ENCODE measurements at places on chromosomes 3 and 15.

DNA sequence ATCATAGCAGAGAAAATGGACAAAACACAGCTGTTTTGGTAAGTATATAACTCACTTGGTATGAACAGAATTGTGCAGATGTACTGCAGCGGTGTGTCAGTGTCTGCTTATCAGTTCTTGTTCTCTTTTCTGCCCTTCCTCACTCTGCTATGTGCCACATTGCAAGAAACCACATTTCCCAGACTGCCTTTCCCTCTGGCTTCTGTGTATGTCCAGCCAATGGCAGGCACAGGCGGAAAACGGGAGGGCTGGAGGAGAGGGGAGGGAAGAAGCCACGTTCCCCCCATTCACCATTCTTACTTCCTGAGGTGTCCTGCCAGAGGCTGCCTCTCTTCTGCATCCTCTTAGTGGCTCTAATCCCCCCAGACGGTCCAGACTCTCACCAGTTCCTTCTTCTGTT lies 15.4 kb downstream of the HHLA2 start:
- no peak for DNase-seq

DNA sequence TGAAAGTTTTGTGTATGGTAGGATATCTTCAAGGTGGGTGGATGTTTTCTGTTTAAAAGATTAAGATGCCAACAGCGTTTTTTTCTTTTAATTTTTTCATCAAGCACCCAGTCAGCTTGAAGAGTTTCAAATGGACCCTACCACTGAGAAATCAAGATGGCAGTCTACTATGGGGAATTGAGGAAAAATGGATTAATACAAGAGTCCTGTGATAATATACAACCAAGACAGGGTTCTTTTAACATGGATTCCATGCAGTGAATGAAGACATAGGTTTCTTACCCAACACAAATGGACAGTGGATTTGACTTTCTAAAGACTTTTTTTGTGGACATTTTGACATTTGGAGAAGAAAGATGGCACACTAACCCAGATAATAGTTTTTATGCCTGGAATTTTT lies 2.5 kb upstream of the CHD2 start:
- DNase-seq, result no peak

DNA sequence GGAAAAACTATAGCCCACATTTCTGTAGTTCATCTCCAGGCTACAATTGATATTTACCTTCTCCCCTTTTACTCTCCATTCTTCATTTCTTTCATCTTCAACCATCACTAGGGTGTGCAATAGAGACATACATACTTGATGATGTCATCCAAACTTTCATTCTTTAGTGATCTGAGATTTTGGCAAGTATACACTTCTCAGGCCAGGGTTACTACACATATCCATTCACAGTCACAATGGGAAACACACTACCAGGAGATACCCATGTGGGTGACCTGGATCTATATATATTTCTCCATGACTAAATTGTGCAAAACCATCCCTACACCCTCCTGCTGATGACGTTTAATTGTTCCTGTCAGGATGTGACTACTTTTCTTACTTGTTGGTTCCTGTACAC lies 769.5 kb upstream of the DPPA4 start:
- peak; percentile 23 for DNase-seq

GRCh38 chr15:88118035-88118434 lies 138.5 kb downstream of the NTRK3 start:
- no peak for DNase-seq

- DNase-seq, result peak; percentile 10
These were observed 118.5 kb downstream of the TLE3 start for GRCh38 chr15:69979262-69979661.

GRCh38 chr3:196754091-196754981 lies 14.7 kb downstream of the PAK2 start:
- DNase-seq, result no peak

DNA sequence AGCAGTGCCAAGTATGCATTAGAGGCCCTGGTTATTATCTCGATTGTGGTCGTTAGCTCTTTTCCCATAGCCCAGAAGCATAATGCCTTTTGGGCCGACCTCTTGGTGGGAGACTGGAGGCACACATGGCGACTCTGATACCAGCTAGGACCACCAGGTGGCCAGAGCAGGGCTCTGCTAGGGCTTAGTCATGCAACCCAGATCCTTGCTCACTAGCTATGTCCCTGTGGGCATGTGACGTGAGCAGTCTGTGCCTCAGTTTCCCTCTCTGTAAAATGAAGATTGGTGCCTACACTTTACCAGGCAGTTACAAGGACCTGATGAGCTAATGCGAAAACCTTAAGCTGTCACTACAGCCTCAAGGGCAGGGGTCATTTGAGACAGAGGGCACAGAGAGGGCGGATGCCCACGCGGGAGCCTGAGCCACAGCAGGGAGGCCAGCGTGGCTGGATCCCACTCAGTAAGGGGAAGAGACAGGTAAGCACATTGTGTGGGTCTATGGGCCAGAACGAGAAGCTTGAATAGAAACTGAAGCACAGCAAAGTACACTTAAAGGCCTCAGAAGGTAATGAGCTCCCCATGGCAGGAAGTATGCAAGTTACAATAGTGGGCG lies 8.8 kb downstream of the KLF15 start:
- DNase-seq, result no peak

- DNase-seq, result peak; percentile 39
These were observed 7.0 kb downstream of the FILIP1L start for GRCh38 chr3:100107221-100107814.

GRCh38 chr3:37338500-37338899 lies 164.1 kb upstream of the LRRFIP2 start:
- DNase-seq, result peak; percentile 16

GRCh38 chr3:13538520-13539291 lies 10.2 kb upstream of the FBLN2 start:
- DNase-seq, result no peak

DNA sequence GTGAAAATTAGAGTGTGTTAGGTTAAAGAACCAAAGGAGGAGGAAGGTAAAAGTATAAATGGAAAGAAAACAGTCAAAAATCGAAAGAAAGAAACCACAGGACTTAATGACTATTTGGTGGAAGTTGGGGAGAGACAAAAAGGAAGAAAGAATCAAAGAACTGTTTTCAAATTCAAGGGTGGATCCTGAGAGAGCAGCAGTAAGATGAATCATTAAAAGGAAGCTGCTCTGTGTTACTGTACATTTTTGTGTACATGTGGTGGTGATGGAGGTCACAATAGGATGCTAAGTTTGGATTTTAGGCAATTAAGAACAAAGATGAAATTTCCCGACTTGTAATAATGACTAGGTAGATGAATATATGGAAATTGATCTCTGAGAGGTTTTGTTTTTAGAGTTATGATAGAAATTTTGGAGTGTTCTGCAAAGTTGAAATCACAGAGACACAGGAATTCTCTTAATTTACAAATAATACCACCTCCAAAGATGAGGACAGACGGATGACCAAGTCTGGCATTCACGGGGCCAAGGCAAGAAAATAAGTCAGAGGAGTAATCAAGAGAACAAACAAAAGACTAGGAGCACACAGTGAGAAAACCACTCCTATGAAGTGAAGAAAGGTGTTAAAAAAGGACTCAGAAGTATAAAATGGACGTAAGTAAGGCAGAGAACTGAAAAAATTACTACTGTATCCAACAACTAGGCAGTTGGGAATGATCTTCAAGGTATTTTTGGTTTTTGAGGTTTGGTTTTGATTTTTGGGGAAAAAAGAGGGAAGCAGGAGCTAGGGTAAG lies 7.1 kb downstream of the DHX36 start:
- DNase-seq, result no peak

- DNase-seq, result no peak
These were observed 34.4 kb downstream of the PRR20G start for GRCh38 chr3:127253491-127253890.

GRCh38 chr3:104646196-104646595 lies 720.5 kb upstream of the ALCAM start:
- DNase-seq, result no peak

DNA sequence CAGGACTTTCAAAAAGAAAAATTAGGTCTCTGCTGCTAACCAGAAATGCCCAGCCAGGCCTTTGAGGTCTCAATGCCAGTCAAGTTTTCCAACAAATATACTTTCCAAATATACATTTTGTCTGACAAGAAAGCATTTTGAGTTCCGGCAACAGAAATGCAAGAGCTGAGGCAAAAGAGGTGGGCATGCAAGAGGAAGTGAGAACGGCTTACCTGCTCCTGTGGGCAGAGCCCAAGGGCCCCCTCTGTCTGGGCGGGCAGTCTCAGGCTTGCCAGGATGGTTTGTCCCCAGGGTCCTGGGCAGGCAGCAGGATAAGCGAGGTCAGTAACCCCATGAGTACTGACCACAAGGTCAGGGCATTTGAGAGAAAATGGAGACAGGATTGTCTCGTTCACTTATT lies 136.1 kb upstream of the TOPAZ1 start:
- no peak for DNase-seq

- DNase-seq, result no peak
These were observed 173.4 kb downstream of the WNT5A start for GRCh38 chr3:55313666-55314065.

GRCh38 chr3:10845839-10846656 lies 30.0 kb downstream of the SLC6A11 start:
- peak; percentile 13 for DNase-seq

GRCh38 chr3:164687902-164688301 lies 390.4 kb downstream of the SI start:
- DNase-seq, result no peak

- DNase-seq, result no peak
These were observed 133.4 kb upstream of the BHLHE40 start for GRCh38 chr3:4845882-4846281.

DNA sequence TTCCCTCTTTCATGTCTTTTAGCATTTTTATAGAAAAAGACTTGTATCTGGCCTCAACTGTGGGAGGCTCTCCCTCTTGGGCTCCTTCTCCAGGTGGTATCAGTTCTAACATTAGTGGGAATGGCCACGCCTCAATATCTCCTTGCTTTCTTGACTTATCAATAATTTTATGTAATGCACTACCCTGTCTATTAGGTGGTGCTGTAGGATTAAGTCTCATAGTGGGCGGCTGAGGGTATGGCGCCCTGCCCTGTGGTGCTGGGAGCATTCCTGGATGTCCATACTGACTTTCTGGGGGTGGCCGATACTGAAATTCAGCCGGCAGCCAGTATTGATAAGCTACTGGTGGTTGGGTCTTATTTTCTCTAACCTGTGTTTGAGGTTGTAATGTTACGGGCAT lies 8.7 kb upstream of the RPUSD3 start:
- no peak for DNase-seq

DNA sequence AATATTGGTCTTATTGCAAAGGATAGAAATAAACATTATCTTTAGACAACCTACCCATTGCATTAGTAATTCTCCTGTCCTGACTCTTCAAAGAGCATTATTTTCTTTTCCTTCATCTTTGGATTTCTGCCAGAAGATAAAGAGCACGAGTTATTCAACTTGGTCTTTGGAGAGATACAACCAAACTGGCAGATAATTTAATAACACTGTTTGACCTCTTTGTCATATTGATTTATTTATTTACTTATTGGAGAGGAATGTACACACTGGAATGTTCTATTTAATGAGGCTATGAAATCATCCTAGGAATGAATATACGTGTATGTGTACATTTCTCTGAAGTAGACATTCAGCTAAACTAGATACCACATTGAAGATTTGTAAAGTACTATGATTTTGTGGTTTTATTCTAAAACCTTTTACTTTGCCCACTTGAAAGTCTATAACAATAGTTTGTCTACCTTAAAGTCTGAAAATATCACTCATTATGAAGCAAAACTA lies 462.1 kb downstream of the C3orf38 start:
- DNase-seq, result no peak

- no peak for DNase-seq
These were observed 39.8 kb downstream of the THRB start for GRCh38 chr3:24454856-24455255.

DNA sequence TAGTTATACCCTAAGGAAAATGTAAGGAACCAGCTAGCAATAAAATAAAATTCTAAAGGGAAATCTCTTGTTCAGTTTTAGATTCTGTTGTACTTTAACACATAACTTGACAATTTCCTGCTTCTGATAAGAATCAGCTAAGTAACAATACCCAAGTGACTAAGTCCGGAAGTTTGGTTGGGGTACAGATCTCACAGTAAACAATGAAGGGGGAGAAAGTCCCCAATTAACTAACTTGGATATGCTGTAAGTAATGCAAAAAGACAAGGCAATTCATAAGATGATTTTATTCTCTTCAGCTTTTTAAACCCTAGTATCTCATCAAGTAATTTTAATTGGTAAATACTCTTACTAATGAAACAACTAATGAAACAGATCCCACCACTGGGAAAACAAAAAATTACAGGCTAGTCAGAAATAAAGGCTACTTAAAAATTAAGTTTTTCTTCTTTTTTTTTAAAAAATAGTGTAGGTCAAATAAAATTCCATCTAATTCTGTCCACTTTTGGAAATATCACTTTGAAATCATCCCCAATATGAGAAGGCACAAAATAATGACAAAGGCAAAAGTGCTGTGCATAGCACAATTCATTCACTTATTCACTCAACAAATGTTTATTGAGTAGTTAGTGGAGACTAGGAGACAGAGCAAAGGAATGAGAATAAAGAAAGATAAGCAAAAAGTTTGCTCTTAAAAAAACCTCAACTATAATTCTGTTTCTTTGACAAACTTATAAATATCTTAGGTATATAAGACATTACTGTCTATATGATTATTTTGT lies 37.8 kb upstream of the IL20RB start:
- DNase-seq, result no peak

GRCh38 chr15:85621094-85621493 lies 173.6 kb downstream of the KLHL25 start:
- no peak for DNase-seq

DNA sequence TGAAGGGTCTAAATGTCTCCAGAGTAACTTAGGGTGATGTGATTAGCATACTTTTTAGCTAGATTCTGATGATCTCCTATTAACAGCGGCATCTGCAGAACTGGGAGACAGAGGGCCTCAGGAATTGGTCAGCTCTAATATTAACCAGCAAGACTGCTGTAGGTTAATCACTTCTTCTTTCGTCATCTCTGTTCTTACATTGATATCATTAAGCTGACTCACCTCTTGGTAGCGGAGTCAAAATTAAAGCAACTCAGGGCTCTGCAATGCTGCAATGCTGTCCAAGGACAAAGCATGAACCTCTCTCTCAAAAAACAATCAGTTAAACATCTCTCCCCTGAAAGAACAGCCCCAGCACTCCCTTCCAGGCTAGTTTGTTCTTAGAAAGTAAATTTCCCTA lies 57.5 kb upstream of the TRA2B start:
- DNase-seq, result peak; percentile 28

- peak; percentile 52 for DNase-seq
These were observed 8.5 kb downstream of the LIPC start for GRCh38 chr15:58440158-58440910.

DNA sequence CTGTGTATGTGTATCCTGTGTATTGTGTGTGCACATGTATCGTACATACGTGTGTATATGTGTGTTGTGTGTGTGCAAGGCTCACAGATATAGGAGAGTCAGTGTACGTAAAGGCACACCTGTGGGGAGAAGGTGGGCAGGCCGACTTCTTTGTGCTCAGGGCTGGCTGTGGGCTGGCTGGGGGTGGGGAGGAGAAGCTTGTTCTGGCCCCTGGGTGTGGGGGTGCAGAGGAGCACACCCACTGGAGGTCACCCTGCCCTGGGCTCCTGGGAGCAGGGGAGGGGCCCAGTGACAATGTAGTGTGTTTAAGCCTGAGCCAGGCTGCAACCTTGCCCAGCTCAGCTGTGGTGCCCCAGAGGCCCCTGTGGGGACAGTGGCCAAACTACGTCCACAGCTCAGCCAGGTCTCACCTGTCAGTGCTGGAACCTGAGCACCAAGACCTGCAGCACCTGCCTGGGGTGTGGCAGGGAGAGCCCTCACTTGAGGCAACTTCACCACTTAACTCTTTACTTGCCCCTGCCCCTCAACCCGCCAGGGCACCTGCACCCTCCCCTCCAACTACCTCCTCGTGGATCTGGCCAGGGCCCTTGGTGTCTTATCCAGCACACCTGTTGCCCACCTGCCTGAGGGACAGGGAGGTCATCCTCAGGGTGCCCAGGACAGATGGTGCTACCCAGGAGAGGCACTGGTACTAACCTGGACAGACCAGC lies 2.6 kb upstream of the HHATL start:
- DNase-seq, result no peak
